ENCODE measurements at places on chromosomes 3 and 15. TPM values are rescaled to one million over a fixed set of nuclear protein-coding genes. Genes with fewer than 3 reads are reported as not detected.

Gene MAPKAPK3
- 38.4 TPM for total RNA-seq

Gene TMEM62
- 59.4 TPM for total RNA-seq

Gene PPP1R14D
- not detected for total RNA-seq

Gene C3orf70
- 1.3 TPM for total RNA-seq

Gene KLF15
- 36.3 TPM for total RNA-seq

Gene ASTE1
- total RNA-seq: 8.0 TPM

Gene LOXL1
- total RNA-seq: 11.3 TPM

Gene STAB1
- 149 TPM for total RNA-seq

Gene SST
- total RNA-seq: not detected

Gene GOLGA8G
- not detected for total RNA-seq

Gene TEX9
- total RNA-seq: 38.2 TPM

Gene RNF123
- 26.2 TPM for total RNA-seq

Gene LCTL
- not detected for total RNA-seq

Gene GOLGA8Q
- 0.59 TPM for total RNA-seq

Gene PLA2G4E
- not detected for total RNA-seq

Gene PCLAF
- total RNA-seq: 0.66 TPM

DNA sequence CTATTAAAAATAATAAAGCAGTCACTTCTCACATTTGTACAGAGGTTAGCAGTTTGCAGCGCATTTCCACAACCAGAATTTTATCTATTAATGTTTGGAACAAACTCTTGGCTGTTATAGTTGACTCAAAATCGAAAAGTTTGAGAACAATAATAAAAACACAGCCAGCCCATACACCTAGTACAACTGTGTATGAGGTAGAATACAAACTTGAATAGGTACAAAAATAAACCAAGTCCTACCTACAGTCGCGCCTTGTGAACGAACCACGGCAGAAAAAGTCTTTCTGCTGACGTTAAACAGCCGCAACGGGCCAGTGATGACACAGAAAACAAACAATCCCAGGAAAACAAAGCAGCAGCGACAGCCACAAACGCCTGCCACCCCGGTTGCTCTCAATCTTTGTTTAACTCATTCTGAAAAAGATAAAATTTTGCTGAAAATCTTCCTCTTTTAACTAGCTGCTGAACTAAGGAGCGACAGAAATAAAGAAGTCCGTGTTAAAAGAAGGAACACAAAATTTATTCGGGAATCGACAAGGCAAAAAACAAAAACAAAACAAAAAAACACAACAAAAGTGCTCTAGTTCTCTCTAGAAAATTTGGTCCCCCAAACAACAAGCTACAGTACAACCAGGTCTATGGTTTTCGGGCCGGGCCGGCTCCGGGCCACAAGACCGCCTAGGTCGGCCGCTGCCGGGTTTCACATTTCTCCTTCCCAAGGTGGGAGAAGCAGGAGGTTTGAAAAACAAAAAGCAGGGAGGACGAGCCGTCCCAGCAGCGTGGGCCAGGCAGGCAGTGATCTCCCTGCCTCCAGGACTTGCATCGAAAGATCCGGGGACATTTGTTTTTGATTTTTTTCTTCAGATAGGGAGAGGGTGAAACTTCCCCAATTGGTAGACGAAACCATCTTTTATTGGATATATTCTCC lies 2.9 kb downstream of the FOXL2 start:
- H3K36me3 ChIP-seq: no peaks in the 10 kb centered on the region
- no peak overlapping the region for H3K27ac ChIP-seq
- no peak for DNase-seq
- H3K27me3 ChIP-seq: peaks cover 6% of the 10 kb centered on the region
- H3K4me1 ChIP-seq: peaks cover 10% of the 10 kb centered on the region

- DNase-seq: no peak
- H3K4me3 ChIP-seq: no peak overlapping the region
- H3K4me1 ChIP-seq: no peaks in the 10 kb centered on the region
- H3K36me3 ChIP-seq: no peaks in the 10 kb centered on the region
- no peak overlapping the region for H3K27ac ChIP-seq
Measured at GRCh38 chr3:87287011-87287410, 10.6 kb upstream of the POU1F1 start.

- no peak overlapping the region for H3K27ac ChIP-seq
- no peaks in the 10 kb centered on the region for H3K4me1 ChIP-seq
- H3K27me3 ChIP-seq: no peaks in the 10 kb centered on the region
- DNase-seq: no peak
Measured at GRCh38 chr15:69131362-69132220, 28.8 kb upstream of the GLCE start.

GRCh38 chr3:150822636-150823035 lies 59.7 kb upstream of the SIAH2 start:
- H3K36me3 ChIP-seq: no peaks in the 10 kb centered on the region
- H3K4me3 ChIP-seq: no peak overlapping the region
- DNase-seq: no peak
- H3K4me1 ChIP-seq: no peaks in the 10 kb centered on the region
- H3K27me3 ChIP-seq: no peaks in the 10 kb centered on the region

DNA sequence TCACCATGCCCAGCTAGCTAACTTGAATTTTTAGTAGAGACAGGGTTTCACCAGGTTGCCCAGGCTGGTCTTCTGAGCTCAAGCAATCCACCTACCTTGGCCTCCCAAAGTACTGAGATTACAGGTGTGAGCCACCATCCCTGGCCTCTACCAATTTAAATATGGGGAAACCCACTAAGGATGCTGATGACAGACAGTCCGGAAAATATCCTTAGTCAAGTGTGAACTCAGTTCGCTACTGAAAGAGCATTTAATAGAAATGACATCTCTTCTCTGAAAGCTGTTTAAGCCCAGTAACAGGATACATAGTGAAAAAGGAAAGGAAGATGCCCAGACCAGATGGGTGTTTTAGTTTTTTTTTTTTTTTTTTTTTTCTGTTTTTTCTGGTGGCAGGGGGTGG lies 7.7 kb upstream of the GRAMD2A start:
- peak overlapping the region; percentile 78 for H3K27ac ChIP-seq
- no peaks in the 10 kb centered on the region for H3K27me3 ChIP-seq
- no peak overlapping the region for H3K4me3 ChIP-seq

- no peaks in the 10 kb centered on the region for H3K4me1 ChIP-seq
- H3K27me3 ChIP-seq: no peaks in the 10 kb centered on the region
- peak overlapping the region; percentile 92 for H3K27ac ChIP-seq
- DNase-seq: no peak
- H3K4me3 ChIP-seq: peak overlapping the region; percentile 96
Measured at GRCh38 chr3:194487289-194488054, 670 bp upstream of the ATP13A3 start.

GRCh38 chr15:89377024-89377841 lies 42.6 kb upstream of the POLG start:
- no peaks in the 10 kb centered on the region for H3K36me3 ChIP-seq
- H3K4me1 ChIP-seq: peaks cover 18% of the 10 kb centered on the region
- peak overlapping the region; percentile 83 for H3K27ac ChIP-seq
- H3K4me3 ChIP-seq: no peak overlapping the region

DNA sequence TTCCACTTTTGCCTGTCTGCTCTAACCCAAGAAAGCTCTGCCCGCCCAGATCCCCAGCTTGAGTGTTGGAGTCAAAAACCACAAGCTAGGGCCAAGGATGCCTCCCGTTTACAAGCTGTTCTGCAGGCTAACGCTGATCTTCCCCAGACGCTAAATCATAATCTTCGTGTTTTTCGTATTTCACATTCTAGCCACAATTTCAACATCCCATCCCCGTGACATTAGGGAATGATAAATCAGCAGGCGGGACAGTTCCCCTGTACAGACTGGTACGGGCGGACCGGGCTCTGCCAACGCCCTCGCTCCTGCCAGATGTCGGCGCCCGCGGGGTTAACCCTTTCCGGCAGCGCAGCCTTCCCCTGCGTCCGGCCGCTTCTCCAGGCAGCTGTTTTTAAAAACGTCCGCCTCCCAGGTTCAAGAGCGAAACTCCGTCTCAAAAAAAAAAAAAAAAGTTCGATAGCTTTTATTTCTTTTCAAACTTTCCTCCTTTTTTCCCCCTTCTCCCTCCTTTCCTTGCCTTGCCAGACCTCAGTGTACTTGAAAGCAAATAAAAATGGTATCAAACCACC lies 81.0 kb upstream of the BNC1 start:
- no peaks in the 10 kb centered on the region for H3K36me3 ChIP-seq

DNA sequence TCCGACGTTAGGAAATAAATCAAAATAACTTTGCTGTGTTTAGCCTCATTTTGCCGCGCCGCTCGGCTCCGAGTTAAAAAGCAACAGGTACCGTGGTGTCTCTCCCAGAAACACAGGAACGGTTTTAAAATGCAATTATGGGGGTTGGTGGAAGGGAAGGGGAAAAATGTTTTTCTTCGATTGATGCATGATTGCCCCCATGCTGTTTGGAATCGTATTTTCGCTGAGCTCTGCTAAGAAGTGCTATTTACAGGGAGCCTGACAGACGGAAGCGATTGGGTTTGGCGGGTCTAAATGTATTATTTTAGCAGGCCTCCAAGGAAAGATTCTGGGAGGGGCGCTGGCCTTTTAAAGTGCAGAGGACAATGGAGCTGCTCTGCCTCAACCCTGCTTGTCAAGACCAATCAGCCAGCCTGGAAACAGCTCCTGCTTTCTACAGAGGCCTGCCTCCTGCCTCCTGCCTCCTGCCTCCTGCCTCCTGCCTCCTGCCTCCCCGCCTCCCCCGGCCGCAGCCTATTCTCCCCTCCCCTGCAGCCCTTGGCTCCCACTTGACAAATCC lies 156.7 kb upstream of the TLE3 start:
- H3K27ac ChIP-seq: no peak overlapping the region
- no peaks in the 10 kb centered on the region for H3K36me3 ChIP-seq
- no peaks in the 10 kb centered on the region for H3K27me3 ChIP-seq

- H3K27ac ChIP-seq: no peak overlapping the region
- no peaks in the 10 kb centered on the region for H3K36me3 ChIP-seq
Measured at GRCh38 chr15:66653398-66653797, 48.6 kb upstream of the SMAD6 start.

- H3K36me3 ChIP-seq: no peaks in the 10 kb centered on the region
- no peaks in the 10 kb centered on the region for H3K27me3 ChIP-seq
- H3K27ac ChIP-seq: no peak overlapping the region
Measured at GRCh38 chr15:33587773-33588172, 277.0 kb downstream of the RYR3 start.

- H3K27me3 ChIP-seq: no peaks in the 10 kb centered on the region
- H3K36me3 ChIP-seq: no peaks in the 10 kb centered on the region
- H3K4me3 ChIP-seq: no peak overlapping the region
- no peak overlapping the region for H3K27ac ChIP-seq
Measured at GRCh38 chr15:89178307-89178977, 42.9 kb downstream of the RLBP1 start.

DNA sequence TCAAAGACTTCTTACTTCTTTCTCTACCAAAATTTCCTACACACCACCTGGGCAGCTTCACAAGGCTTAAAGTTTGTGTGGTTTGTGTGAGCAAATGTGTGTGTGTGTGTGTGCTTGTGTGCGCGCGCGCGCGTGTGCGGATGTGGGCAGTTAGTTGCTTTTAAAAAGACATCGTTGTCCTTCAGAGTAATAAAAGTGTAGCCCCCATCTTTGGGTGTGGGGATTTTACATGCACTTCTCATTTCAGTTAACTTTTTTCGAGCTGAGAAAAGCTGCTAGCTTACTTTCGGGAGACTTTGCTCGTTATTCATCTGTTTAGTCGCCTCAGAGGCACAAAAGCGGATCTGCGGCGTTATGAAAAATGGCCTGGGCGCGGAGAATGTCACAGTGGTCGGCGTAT lies 36.0 kb downstream of the ZIC4 start:
- no peak overlapping the region for H3K4me3 ChIP-seq
- DNase-seq: no peak
- H3K36me3 ChIP-seq: no peaks in the 10 kb centered on the region
- no peak overlapping the region for H3K27ac ChIP-seq

GRCh38 chr3:119831022-119831421 lies 49.1 kb downstream of the NR1I2 start:
- H3K4me1 ChIP-seq: no peaks in the 10 kb centered on the region
- no peak overlapping the region for H3K4me3 ChIP-seq
- no peaks in the 10 kb centered on the region for H3K36me3 ChIP-seq
- H3K27me3 ChIP-seq: no peaks in the 10 kb centered on the region

DNA sequence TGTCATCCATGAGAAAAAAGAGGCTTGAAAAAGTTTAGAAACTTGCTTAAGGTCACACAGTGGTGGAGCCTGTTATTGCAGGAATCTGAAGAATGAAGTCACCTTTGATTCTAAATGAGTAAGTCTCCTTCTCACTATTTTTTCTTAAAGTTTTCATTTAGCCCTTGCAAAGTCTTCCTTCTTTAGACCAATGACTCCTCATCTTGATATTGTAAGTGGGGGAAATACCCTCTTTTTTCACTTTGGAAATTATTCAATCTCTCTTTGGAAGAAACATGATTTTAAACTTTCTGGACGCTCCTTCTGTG lies 787 bp upstream of the SLMAP start:
- no peaks in the 10 kb centered on the region for H3K36me3 ChIP-seq
- no peaks in the 10 kb centered on the region for H3K4me1 ChIP-seq
- H3K27ac ChIP-seq: peak overlapping the region; percentile 95
- no peak for DNase-seq

DNA sequence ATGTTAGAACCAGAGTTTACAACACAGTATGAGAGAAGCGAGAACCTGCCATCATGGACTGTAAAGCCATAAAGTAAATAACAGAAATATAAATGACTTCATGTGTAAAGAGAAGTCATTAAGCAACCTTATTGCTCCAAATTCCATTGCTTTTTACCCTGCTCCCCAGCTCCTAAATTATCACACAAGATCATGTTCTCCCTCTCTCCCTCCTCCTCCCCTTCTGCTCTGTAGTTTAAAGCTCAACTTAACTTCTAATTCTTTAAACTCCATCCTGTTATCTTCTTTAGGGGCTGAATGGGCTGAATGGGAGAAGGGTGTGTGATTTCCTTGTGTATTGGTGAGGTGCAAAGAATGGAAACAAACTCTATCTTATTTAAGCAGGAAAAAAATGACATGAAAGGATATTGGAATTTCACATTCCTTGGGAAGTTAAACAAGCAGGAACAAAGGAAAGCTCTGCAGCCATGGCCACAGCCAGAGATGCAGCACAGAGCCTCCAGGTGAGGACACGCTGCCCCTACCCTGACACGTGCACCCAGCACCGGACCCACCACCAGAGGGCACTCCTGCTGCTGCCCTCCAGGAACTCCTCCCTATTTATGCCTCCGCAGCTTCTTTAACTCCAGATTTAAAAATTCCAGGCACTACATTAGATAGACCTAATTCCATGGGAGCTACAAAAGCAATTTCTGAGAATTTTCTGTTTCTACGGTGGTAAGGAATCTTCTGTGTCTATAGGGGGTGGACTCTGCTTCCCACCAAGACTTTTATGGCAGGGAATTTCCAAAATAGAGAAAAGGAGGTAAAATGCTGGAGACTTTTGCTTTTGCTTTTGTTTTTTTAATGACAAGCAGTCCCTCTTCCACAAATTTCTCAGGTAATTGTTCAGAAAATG lies 76.9 kb upstream of the ABI3BP start:
- no peak overlapping the region for H3K4me3 ChIP-seq
- DNase-seq: peak; percentile 55
- H3K27me3 ChIP-seq: no peaks in the 10 kb centered on the region
- H3K36me3 ChIP-seq: no peaks in the 10 kb centered on the region

DNA sequence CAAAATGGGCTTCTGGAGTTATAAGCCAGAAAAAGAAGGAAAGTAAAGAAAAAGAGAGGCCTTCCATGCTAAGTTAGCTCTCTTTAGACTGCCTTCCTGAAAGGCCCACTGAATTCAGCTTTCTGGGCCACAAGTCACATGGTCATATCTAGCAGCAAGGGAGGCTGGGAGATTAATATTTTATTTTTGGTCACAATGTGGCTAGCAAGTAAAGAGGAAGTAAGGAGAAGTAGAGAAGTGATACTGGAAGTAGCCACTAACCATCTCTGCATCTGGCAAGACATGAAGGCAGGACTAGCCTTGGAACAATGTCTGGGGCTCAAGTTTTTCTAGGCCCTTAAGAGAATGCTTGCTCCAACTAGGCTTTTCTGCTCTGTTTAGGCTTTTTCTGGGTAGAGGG lies 81.8 kb upstream of the UBE2E1 start:
- no peaks in the 10 kb centered on the region for H3K4me1 ChIP-seq
- H3K27me3 ChIP-seq: no peaks in the 10 kb centered on the region
- no peak overlapping the region for H3K27ac ChIP-seq
- DNase-seq: no peak
- H3K4me3 ChIP-seq: no peak overlapping the region
- no peaks in the 10 kb centered on the region for H3K36me3 ChIP-seq
